ENCODE measurements at places on chromosomes 5 and 9.
A peak's percentile ranks its signal among the peaks of the same experiment; 100 is the strongest.

- no peak for DNase-seq
Observed at GRCh38 chr9:127915325-127915752, 1.5 kb downstream of the ST6GALNAC4 start.

DNA sequence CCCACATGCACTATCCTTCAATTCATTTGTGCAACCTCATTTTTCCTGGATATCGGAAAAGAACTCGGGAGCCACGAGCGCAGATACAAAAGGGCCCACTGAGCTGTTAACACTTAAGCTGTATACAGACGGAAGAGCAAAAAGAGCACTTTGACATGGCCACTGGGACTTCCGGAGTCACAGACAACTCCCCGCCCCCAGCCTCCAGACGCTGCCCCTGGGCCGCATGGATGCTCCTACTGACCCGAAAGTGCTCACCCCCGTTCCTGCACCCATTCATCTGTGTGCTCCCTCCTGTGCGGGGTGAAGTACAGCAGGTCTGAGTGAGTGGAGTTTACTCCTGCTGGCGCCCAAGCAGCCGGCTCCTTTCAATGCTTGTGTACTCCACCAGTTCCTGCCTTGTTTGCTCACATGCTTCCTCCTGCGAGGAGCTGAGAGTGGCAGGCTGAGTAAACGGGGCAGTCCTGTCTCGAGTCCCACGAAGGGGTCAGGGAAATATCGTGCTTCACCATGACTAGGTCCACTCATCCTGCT lies 901.0 kb upstream of the CTNND2 start:
- no peak for DNase-seq

GRCh38 chr9:136560586-136560985 lies 14.7 kb upstream of the NOTCH1 start:
- DNase-seq: no peak

DNA sequence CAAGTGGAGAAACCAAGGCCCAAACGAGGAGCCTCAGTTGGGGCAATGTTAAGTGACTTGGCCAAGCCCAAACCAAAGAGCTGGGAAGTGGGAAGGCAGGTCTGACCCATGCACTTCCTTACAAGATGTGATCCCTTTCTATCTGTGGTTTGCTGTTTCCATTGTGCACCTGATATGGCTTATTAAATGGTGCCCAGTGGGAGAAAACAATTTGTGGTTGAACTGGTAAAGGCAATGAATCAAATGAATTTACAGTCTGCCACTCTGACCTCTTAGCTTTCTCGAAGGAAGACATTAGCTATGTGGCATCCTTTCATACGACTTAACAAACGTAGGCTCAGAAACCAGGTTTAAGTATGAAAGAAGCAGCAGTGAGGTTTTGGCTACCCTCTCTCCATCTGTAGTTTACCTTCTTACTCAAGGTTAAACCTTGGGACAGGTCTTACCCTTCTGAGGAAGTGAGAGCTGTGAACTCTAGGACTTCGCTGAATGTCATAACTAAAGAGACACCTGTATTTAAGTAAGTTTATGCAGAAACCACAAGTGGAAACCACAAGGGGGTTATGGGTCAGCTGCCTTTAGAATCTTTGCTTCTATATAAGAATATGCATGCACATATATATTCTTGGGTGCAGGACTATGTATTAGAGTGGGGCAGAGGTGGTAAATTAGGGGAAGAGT lies 100.5 kb upstream of the SPATA31D4 start:
- peak; percentile 82 for DNase-seq

DNA sequence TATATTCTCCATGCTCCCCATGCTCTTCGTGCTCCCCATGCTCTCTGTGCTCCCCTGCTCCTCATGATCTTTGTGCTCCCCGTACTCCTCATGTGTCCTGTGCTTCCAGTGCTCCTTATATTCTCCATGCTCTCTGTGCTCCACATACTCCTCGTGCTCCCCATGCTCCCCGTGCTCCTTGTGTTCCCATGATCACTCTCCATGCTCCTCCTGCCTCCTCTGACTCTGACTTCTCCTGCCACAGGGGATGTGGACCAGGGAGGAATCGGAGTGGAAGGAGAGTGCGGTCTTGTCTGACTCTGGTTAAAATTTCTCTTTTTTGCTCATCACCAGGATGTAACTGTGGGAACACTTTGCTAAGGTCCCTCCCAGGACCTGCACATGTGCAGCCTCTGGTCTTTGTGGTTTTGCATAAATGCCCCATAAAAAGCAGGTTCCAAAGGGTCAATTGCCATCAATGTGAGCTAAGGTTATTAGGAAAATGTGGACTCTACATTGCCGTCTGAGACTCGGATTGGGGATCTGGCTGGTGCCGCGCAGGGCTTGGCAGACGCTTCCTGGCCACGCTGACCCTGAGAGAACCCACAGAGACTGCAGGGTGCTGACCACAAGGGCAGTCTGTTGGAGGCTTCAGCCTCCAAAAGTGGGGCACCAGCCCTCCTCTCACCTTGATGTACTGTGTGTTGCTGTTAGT lies 52.5 kb downstream of the TRIP13 start:
- no peak for DNase-seq

DNA sequence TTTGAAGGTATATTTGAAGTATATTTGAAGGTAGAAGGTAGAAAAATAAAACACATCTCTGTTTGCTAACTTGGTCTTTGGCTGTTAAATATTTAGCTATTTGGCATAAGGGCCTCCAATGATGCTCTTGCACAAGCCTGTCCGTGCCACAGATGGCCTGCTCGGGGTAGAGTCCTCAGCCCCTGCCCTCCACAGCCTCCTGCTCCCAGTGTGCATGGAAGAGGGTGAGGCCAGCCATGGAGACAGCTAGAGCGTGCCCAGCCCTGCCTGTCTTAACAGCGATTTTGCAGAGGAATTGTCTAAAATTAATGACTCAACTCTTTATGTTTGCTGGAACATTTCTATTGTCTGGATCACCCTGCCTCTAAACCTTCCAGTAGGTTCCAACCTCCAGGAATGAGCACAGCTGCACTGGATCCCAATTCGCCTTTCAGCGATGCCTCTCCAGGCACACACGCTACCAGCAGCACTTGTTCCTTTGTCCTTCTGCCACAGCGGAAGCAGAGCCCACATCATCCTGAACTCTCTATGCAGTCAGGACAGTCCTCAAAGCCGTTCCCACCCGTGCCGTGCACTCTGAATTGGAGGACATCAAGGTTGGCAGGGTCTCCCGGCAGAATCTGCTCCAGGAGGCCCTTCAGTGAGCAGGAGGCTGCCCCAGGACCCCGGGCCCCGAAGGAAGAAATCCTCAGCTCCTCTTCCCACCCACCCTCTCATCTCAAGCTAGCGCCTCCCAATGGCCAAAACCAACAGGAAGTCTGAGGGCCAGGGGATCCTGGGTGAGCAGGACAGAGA lies 254.0 kb upstream of the IRX1 start:
- DNase-seq: no peak

- DNase-seq: no peak
Observed at GRCh38 chr5:63049935-63050334, 471.3 kb downstream of the LRRC70 start.

GRCh38 chr5:60495644-60496520 lies 204.1 kb downstream of the DEPDC1B start:
- DNase-seq: no peak

DNA sequence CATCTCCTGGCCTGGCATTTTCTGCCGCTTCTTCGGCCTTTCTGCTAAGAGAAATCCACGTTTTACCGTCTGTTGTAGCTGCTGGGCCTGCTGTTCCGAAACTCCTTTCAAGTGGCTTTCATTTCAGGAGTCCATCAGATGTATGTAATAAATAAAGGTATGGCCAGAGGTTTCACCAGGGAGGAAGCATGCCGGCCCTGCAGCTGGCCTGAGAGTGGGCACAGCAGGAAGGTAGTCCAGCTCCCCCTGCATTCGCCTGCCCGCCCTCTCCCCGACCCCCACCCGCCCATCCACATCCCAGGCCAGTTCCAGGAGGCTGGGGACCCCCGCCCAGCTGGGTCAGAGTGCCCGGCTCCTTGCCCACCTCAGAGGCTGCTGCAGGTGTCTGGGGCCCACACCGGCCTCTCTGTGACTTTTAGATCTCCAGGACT lies 46.4 kb upstream of the EXOC3 start:
- DNase-seq: no peak

DNA sequence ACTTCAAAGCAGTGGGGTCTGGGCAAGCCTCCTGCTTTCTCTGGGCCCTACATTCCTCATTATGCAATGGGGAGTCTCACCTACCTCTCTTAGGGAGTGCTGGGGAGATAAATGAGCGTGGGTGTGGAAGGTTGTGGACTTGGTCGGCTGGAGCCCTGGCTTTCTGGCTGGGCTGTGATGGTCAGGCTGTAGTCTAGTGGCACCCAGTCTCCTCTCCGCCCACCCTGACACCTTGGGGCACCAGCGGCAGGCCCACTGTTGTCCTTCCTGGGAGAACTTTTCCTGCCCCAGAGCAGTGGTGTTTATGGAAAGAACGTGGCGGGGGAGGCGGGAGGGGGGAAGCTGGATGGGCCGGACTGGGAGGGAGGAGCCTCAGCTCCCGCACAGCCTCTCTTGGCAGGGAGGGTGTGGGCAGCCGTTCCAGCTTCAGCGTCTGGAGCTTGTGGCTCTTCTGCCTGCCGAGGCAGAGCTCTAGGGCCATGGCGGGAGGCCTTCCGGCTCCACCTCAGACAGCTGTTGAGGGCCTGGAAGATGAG lies 4.1 kb downstream of the PTGS1 start:
- DNase-seq: no peak

DNA sequence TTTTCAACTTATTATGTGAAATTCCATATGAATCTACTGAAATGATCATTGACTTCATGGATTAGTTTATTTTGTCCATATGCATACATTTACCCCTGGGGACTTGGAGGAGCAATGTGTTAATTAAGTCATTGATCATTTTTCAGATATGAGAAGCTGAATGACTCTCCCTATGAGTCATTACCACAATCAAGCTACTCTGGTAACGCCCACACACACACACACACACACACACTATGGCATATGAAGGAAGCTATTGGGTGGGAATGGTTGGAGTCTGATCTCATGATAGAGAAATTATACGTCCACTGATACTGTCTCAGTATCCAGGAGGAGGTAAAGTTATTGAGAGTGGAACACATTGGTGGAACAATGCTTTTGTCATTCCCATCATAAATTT lies 528.9 kb downstream of the AGTPBP1 start:
- no peak for DNase-seq

GRCh38 chr5:164027738-164028137 lies 522.3 kb downstream of the MAT2B start:
- no peak for DNase-seq

DNA sequence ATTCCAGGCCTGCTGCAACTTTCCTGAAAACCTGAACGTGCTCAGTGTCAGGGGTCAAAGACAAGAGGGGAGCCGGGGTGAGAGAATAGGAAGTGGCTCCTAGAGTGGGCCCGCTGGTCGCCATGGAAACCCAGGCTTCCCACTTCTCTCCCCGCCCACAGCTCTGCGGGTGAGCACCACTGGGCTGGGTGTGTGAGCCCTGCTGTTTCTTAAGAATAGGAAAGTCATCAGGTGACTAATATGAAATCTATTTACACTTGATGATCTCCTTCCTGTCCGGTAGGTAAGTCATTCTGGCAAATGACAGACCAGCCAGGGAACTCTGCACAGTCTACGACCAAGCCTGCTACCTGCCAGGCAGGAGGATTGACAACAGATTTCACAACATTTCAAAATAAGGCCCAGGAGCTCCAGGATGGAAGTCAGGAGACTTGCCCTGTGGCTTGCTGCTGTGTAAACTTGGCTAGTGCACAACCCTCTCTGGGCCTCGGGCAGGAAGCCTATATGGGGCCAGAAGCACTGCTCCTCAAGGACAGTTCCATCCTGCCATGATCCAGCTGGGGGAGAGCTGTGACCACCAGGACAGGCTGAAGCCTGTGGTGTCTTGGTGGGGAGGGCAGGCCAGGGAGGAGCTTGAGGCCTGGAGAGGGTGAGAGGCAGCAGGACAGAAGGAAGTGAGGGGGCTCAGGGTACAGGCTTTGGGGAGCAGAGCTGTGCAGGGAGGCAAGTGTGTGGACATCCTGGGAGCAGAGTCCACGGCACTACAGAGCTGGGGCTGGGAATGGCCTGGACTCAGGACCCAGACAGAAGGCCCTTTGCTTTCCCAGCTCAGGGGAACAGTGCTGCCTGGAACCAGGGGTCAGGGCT lies 60.6 kb downstream of the SHB start:
- no peak for DNase-seq

DNA sequence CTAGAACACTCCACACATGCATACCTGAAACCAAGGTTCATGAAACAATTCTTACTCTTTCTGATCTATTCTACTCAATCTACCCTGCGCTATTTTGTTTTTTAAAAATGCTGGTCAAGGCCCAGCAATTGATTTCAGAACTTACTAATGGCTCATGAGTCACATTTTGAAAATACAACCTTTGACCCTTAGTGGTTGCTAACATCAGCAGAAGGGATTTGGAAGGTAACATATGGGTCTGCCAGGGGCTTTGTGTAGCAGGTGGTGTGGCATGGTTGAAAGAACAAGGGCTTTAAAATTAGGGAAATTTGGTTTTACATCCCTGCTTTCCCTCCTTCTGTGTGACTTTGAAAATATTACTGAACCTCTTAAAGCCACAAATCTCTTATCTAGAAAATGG lies 101.4 kb downstream of the ATG10 start:
- no peak for DNase-seq

GRCh38 chr9:16519001-16519400 lies 351.5 kb downstream of the BNC2 start:
- no peak for DNase-seq

DNA sequence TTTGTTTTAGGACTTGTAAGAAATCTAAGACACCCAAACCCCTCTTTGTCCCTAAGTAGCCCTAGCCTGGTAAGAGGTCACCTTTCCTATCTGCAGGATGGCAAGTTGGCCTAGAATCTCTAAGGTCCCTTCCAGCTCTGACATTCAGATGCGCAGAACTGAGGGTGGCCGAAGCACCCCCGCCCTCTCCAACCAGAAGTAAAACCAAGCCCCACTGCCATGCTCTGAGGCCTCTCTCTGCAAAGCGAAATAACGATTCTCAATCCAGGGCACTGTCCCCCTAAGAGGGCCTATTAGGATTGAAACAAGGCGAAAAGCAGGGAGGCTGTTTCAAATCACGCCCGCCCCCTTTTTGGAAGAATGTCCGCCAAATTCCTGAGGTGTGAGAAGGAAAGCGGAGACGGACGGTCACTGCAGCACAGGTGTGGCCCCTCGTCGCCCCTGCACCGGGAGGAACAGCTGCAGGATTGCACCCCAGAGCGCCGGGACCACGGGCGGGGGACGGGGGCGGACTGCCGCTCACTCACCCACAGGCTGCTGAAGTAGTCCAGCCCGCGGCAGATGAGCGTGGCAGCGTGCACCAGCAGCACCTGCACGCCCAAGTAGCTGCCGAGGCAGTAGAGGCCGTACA lies 824 bp downstream of the TMEM245 start:
- peak; percentile 17 for DNase-seq

GRCh38 chr5:73448463-73449136 lies at the start of gene FOXD1:
Gene FOXD1, minus strand, starts transcription at chr5:73448777. Its CDS starts 415 bp downstream, at chr5:73448362.
- peak; percentile 65 for DNase-seq

- DNase-seq: peak; percentile 53
Observed at GRCh38 chr9:89312222-89312571, 1.2 kb downstream of the CKS2 start.

GRCh38 chr5:180915924-180916323 lies 17.0 kb downstream of the BTNL8 start:
- no peak for DNase-seq

GRCh38 chr9:91486699-91487497 lies 63.3 kb upstream of the NFIL3 start:
- no peak for DNase-seq
